ENCODE measurements at places on chromosomes 3 and 15.
A peak's percentile ranks its signal among the peaks of the same experiment; 100 is the strongest.

- no peak for DNase-seq
Observed at GRCh38 chr15:79844221-79844620, 52.6 kb downstream of the MTHFS start.

- no peak for DNase-seq
Observed at GRCh38 chr3:64666171-64666588, 21.6 kb downstream of the ADAMTS9 start.

GRCh38 chr3:170723241-170723640 is 137.4 kb upstream of the SLC7A14 start:
- DNase-seq = no peak

- no peak for DNase-seq
Observed at GRCh38 chr3:165768680-165769079, 68.5 kb downstream of the BCHE start.

DNA sequence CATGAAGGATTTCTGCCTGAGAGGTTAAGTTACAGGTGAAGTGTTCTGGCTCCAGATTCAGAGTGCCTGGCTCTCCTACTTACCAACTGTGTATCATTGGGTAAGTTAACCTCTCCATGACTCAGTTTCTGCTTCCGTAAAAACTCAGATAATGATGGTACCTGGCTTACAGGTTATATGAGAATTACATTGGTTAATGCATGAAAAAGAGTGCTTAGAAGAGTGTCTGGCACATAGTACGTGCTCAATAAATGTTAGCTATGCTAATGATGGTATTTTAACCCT is 23.8 kb downstream of the CFAP161 start:
- no peak for DNase-seq

- no peak for DNase-seq
Observed at GRCh38 chr3:10725067-10725466, 91.0 kb upstream of the SLC6A11 start.

GRCh38 chr15:51721199-51721960 is 16.1 kb downstream of the LYSMD2 start:
- no peak for DNase-seq

GRCh38 chr3:71896751-71897150 is 111.8 kb upstream of the PROK2 start:
- DNase-seq = no peak

GRCh38 chr3:151871639-151872468 is 1.6 kb upstream of the SUCNR1 start:
- no peak for DNase-seq

GRCh38 chr15:25641762-25642161 is 202.9 kb upstream of the UBE3A start:
- no peak for DNase-seq

GRCh38 chr3:172519740-172520139 is 3.5 kb downstream of the TNFSF10 start:
- peak; percentile 16 for DNase-seq

DNA sequence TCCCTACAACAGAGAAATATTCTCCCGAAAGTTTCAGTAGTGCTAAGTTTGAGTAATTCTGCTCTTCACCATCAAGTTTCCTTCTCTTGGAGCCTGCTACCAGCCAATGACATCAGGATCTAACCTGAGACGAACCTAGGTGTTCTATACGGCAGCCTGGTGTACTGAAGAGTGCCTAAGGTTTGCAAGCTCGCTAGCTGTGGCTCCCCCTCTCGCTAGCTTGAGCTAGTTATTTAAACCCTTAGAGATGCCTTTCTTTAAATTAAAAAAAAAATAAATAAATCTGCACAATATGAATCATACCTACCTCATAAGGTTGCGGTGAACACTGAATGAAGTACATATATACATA is 1.4 kb upstream of the COL8A1 start:
- DNase-seq = no peak
